NCI-H146 (cell line): ENCODE measurements at places on chromosomes 11 and 22.

DNA sequence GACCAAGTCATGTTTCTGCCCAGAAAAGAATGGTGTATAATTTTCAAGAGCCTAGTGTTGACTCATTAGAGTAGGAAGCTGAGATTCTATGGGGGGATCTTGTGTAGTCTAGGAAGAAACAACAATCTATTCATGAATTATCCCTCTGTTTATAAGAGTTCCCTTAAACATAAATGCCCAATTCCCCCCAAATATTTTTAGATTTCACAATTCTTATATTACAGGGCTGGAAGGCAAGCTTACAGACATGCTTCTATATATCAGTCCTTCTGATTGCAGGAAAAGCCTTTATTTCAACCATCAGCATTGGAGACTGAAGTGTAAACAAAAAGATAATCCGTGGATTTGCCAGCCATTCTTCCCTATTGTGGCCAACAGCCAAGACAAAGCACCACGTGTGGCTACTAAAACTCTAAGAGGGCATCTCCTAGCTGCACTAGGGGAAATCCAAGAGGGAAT, 71.4 kb downstream of the NAT10 start:
- peak; percentile 15 for DNase-seq

DNA sequence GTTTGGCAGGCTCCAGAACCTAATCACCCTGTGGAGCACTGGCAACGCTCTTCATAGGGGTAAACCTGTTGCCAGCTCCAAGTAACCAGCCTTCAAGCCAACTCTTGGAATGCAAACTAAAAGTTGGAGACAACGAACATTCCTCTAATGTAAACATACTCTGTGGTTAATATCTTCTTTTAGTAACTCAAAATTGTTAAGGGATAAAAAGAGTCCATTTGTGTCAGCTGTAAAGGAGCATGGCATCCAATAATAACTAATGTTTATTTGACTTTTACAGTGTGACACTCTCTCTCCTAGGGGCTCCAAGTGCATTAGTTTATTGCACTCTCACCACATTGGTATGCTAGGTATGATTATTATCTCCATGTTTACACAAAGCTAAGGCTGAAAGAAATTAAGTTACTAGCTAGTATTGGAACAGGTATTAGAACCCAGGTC, 31.0 kb upstream of the AMOTL1 start:
- no peak for DNase-seq

DNA sequence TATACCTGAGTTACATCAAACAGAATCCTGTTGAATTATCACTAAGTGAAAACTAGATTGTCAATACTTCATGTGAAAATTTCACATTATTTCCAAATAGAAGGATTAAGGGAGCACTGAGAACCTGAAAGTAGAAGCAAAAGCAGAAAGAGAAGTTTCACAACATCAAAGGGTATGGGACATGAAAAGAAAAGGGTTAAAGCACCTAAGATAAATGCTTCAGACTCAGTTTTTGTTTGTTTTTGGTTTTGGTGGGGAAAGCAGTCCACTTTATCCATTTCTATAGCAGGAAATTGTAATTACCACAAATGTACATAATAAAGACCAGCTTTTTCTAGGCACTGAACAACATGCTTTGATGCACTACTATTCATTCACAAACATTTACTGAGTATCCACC, 1069.7 kb upstream of the CCDC90B start:
- DNase-seq = no peak

- no peak for DNase-seq
These were observed 511.1 kb downstream of the SOX6 start for GRCh38 chr11:15845261-15845660.

GRCh38 chr11:96001037-96001436, 77.1 kb upstream of the MTMR2 start:
- no peak for DNase-seq

- peak; percentile 78 for DNase-seq
These were observed 460.0 kb downstream of the BUD13 start for GRCh38 chr11:116312570-116313391.

DNA sequence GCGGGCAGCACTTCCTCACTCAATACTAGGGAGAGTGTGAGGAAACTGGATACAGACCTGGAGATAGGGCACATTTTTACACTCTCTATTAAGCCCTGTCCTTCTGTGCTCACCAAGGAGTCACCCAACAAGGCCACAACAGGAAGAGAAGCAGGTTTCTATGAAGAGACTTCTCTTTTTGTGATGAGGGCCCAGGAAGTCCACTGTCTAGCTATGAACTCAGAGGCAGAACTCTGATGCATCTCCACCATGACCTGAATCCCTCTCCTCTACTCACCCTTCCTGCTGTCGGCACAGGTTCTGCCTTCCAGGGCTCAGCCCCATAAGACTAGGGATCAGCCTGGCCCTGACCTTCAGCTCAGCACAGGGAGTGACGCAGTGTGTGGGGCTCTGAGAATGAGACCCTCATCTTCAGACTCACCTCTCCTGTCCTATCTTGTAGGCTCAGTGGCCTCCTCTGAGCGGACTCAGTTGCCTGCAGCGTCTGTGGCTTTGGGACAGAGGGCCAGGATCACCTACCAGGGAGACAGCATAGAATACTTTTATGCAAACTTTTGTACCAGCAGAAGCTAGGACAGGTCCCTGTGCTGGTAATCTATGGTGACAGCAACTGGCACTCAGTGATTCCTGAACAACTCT, 49.3 kb upstream of the IGLL5 start:
- DNase-seq = no peak

DNA sequence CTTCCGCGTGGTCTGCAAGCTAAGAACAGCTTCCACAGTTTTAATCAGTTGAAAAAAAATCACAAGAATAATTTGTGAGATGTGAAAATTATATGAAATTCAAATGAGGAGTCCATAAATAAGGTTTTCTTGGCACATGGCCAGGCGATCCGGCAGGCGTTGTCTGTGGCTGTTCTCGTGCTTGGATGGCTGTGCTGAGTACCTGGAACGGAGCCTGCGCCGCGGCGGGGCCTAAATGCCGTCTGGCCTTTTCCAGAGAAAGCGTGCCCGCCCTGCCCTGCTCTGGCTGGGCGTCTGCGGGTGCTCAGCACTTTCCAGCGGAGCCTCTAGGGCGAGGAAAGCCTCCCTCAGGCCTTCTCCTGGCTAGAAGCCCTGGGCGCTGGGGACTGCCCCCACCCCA, 41.8 kb downstream of the OSBPL5 start:
- DNase-seq = no peak

GRCh38 chr22:50053861-50054260, 4.2 kb downstream of the TTLL8 start:
- DNase-seq = no peak

DNA sequence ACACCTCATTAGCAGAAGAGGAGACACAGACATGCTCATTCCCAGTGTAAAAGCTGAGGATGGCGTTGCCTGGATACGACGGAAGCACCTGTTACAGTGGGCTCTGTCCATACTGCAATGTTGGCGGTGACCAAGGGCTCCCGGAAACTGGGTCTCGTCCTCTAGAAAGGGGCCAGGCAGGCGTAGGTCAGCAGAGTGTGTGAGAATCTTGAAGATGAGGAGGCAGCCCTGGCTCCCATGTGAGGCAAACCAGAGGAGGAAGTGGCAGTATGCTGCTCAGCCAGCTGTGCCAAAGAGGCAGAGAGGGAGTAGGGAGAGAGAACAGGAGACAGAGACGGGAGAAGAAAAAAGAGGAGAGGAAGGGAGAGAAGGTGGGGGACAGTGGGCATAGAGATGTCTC, 10.3 kb downstream of the LTO1 start:
- no peak for DNase-seq

DNA sequence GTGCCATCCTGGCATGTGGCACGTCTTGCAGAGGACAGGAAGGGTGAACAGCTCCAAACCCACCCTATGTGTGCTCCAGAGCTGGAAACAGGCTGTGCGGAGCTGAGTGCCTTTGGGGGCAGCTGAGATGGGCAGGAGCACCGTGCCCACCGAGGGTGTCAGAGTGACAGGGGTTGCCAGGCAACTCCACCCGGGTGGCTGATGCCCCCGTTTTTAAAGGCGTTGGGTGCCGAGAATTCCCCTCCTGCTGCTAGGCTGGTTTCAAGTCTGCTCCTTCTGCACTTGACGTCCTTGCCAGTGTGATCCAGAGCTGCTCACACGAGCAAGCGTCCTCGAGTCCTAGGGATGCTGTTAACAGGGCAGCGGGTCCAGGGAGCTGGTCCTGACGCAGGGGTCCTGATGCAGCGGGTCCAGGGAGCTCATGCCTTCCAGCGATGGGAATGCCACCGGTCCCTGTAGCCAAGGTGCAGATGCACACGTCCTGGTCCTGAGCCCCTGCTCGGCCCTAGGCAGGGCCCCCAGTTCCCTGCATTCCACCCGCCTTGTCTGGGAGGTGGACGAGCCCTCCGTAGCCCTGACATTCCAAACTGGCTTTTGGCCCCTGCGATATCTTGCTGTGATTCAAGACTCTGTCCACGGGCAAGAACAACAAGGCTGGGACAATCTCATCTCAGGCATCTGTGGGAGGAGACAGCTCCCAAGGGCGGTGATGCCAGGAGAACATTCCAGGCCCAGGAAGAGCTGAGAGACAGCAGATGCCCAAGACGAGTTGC, 4.9 kb downstream of the KCNQ1 start:
- no peak for DNase-seq

- no peak for DNase-seq
These were observed 96.3 kb downstream of the KCNQ1 start for GRCh38 chr11:2540992-2541680.

GRCh38 chr11:127000291-127000968, at the start of gene KIRREL3:
Gene KIRREL3 (minus strand): TSS chr11:127000770.
- DNase-seq = peak; percentile 24

DNA sequence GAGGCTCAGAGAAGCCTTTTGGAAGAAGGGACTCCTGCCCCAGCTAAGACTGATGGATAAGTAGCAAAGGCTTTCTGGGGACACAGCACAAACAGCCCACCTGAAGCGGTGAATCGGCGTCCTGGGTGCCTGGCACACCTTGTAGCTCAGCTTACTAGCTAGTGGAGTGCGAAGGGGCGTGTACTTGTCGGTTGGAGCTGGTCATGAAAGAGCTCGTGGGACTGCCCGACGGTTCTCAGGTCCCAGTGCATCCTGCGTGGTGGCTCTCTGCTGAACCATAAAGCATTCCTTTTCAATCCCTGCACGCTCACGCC, 690 bp upstream of the UVRAG start:
- no peak for DNase-seq

- DNase-seq = peak; percentile 93
These were observed at the start of gene TSG101 for GRCh38 chr11:18526521-18527296. Gene TSG101 (minus strand): TSS chr11:18526942. CDS start chr11:18526816, 126 bp downstream.
